ENCODE measurements at places on chromosomes 12 and 14. TPM values are rescaled to one million over a fixed set of nuclear protein-coding genes. Genes with fewer than 3 reads are reported as not detected.

Gene SSTR1
- 0.23 TPM for total RNA-seq

Gene PLD4
- total RNA-seq = not detected

Gene PKP2
- total RNA-seq = 12.7 TPM

Gene CAMKK2
- total RNA-seq = 20.1 TPM

Gene CPSF6
- total RNA-seq = 94.6 TPM

Gene KRT72
- total RNA-seq = not detected

Gene CLEC4E
- not detected for total RNA-seq

Gene PDZRN4
- total RNA-seq = not detected

Gene PROX2
- not detected for total RNA-seq

Gene DLK1
- total RNA-seq = not detected

Gene DPPA3
- not detected for total RNA-seq

Gene KRT6A
- 61.2 TPM for total RNA-seq

Gene MYL6B
- total RNA-seq = 178 TPM
